ENCODE measurements at places on chromosomes 1 and 21.

GRCh38 chr1:64038965-64039364 is 164.5 kb upstream of the UBE2U start:
- no peak for DNase-seq

GRCh38 chr1:56218023-56218422 is 361.3 kb downstream of the PLPP3 start:
- DNase-seq = no peak

GRCh38 chr1:243917177-243917862 is 67.3 kb upstream of the AKT3 start:
- DNase-seq = peak; percentile 42

DNA sequence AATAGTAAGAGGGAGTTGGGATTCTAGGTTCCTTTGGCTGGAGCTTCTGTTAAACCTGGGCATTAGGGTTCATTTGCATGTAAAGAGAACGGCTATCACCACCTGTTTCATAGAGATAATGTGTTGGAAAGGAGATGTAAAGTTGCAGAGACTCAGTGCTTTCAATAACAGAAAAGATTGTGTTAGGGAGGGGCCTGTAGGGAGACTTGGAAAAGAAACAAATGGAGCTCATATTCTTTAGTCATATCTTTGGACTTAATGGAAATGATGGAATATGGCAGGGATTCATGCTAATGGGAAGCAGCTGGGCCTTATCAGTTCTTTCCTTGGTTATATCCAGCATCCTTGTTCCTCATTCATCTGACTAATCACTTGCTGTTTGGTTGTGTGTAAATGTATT is 144.9 kb downstream of the CD247 start:
- peak; percentile 9 for DNase-seq
